ENCODE measurements at places on chromosomes 11 and 22.

DNA sequence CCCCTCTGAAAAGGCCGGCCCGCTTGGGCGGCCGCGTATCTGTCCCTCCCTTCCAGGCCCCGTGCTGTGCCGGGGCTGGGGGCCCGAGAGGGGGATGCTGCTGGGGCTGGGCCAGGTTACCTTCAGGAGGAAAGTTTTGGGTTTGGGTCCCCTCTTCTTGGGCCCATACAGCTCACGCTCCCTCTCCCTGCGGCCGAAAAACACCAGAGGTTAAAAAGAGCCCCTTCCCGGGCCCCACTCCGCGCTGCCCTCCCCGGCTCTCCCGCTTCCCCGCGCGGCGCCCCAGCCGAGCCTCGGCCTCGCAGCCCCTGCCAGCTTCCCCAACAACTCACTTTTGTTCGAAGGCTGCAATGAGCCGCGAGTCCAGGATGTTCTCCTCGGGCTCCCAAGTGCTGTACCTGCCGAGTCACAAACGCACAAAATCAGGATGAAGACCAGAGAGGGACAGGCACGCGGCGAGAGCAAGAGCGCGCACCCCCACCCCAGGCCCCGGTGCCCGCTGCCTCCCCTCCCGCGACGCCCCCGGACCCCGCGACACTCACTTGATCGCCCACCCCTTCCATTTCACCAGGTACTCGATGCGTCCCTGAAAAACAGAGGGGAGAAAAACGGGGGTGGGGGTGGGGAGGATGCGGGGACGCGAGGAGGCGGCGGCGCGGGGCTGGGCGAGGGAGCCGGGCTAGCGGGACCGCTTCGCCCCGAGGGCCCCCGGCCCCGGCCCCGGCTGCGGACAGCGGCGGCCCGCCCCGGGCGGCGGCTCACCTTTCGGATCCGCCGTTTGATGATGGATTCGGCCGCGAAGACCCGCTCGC lies 450 bp downstream of the CBX6 start:
- peak overlapping the region; percentile 93 for H3K4me3 ChIP-seq
- no peaks in the 10 kb centered on the region for H3K27me3 ChIP-seq
- peak; percentile 33 for DNase-seq
- H3K36me3 ChIP-seq = peaks cover 10% of the 10 kb centered on the region

DNA sequence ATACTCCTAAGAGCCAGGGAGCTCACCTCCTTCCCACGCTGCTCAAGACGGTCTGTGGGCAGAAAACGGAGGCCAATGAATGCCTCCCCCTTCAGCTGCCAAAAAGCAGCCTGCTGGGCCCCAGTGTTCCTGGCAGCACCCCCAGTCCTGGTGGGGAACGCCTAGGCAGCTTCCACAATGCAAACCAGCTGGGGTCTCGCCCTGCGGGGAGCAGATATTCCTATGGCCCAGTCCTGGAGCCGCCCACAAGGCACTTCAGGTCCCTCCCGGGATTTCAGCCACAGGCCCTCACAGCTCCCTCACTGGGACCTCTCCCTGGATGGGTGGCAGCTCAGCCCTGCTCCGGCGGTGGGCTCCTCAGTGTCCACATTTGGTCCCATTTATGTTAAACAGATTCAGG lies 29.2 kb downstream of the A4GALT start:
- no peak overlapping the region for H3K27ac ChIP-seq
- H3K36me3 ChIP-seq = no peaks in the 10 kb centered on the region

GRCh38 chr22:23159291-23159630 lies 14.0 kb downstream of the RAB36 start:
- no peak overlapping the region for H3K27ac ChIP-seq
- peaks cover 7% of the 10 kb centered on the region for H3K36me3 ChIP-seq

GRCh38 chr11:5691964-5692361 lies 2.4 kb downstream of the TRIM22 start:
- DNase-seq = no peak
- no peak overlapping the region for H3K27ac ChIP-seq
- H3K4me3 ChIP-seq = no peak overlapping the region
- 0 out of 2 replicates have a peak, but pooled peaks cover 4% of the 10 kb centered on the region for H3K4me1 ChIP-seq

DNA sequence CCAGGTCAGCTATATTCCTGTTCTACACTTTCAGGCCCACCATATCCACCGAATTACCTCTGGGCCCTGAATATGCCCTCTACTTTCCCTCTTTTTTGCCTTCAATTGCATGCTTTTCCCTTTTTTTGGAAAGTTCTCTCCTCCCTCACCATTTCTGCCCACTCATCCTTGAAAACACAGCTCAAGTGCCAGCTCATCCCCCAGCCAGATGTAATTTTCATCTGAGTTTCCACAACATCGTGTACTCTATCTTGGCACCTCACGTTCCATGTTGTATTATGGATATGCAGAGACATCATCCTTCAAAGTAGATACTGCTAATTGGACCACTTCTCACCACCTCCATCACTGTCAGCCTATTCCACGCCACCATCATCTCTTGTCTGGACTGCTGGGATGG lies 129.8 kb upstream of the HSD17B12 start:
- H3K27ac ChIP-seq = no peak overlapping the region
- no peaks in the 10 kb centered on the region for H3K36me3 ChIP-seq
- H3K4me1 ChIP-seq = no peaks in the 10 kb centered on the region
- no peak for DNase-seq
- no peak overlapping the region for H3K4me3 ChIP-seq

GRCh38 chr11:33868647-33869461 lies 23.0 kb downstream of the LMO2 start:
- no peak for DNase-seq
- no peaks in the 10 kb centered on the region for H3K36me3 ChIP-seq
- H3K4me3 ChIP-seq = no peak overlapping the region
- peaks cover 69% of the 10 kb centered on the region for H3K27me3 ChIP-seq
- no peaks in the 10 kb centered on the region for H3K4me1 ChIP-seq

DNA sequence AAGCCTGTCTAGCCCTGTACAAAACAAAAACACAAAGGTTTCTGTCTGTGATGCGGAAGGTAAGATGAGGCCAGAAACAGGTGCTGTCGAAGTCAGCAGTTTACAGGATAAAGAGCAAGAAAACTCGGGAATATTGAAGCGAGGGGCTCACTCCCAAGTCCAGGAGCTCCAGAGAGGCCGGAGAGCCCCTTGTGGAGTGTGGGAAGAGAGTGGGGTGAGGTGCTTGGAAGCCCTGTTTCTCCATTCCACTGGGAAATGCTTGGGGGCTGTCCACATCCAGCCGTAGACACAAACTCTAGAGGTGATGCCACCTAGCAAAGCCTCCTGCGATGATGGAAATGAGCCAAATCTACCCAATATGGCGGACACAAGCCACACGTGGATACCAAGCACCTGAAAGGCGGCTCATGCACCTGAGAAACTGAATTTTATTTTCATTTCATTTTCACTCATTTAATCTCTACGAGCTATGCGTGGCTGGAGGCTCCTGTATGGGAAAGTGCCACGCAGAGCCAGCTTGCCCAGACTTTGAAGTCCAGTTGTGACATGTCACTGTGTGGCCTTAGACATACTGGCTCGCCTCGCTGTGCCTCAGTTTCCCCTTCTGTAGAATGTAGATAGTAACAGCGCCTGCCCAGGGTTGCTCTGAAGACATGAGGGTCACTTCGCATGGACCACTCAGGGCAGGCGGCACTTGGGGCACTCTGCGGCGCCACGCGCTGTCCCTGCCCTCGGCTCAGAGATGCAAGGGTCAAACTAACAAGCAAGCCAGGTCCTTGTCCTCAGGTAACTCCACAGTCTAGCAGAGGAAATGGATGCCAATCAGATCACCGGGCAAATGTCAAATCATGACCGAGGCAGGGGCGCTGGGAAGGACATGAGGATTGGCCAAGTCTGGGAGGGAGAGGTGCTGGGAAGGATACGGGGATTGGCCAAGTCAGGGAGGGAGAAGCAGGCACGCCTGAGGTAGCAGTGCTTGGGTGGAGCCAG lies 684.7 kb downstream of the TBC1D22A start:
- DNase-seq = no peak
- H3K27ac ChIP-seq = no peak overlapping the region
- no peaks in the 10 kb centered on the region for H3K36me3 ChIP-seq
- H3K27me3 ChIP-seq = no peaks in the 10 kb centered on the region
- H3K4me3 ChIP-seq = no peak overlapping the region

- DNase-seq = no peak
- H3K4me1 ChIP-seq = peaks cover 20% of the 10 kb centered on the region
Measured at GRCh38 chr11:13667245-13667644, 1.2 kb upstream of the FAR1 start.
